Hepatocyte (in vitro differentiated cells): ENCODE measurements at places on chromosomes 3 and 15. TPM values are rescaled to one million over a fixed set of nuclear protein-coding genes. Genes with fewer than 3 reads are reported as not detected.

Gene STAC
- total RNA-seq, result 0.13 and 0.36 TPM in 2 replicates

Gene ESYT3
- 0.60 and 1.1 TPM in 2 replicates for total RNA-seq

Gene TMCO5A
- total RNA-seq, result not detected in 2 replicates

Gene VEPH1
- 4.7 and 15.9 TPM in 2 replicates for total RNA-seq

Gene TMIE
- 0.12 and 0.37 TPM in 2 replicates for total RNA-seq

Gene DNAH1
- total RNA-seq, result 2.5 and 4.0 TPM in 2 replicates

Gene CCDC39
- not detected in 2 replicates for total RNA-seq

DNA sequence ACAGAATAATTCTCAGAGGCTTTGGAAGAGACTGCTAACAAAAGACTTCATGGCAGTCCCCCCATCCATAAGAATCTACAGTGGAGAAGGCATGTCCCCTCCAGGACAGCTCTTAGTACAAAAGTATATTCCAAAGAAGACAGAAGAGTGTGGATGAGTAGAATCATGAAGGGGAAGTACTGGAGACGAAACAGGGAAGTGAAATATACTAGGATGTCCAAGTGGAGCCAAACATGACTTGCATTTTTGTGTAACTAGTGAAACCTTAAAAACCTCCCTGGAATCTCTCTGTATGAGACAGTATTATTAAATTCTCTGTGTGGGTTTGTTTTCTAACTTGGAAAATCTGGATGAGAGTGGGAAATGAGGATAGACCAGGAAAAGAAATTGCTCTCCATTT, 312.4 kb downstream of the RSL24D1 start:
- no peak for DNase-seq
- no peaks in the 10 kb centered on the region for H3K36me3 ChIP-seq
- H3K4me1 ChIP-seq, result no peaks in the 10 kb centered on the region

GRCh38 chr3:141851411-141851810, 25.0 kb upstream of the ATP1B3 start:
- H3K27me3 ChIP-seq, result no peaks in the 10 kb centered on the region
- H3K4me1 ChIP-seq, result no peaks in the 10 kb centered on the region
- DNase-seq, result no peak
- H3K27ac ChIP-seq, result no peak overlapping the region

- DNase-seq, result no peak
- no peak overlapping the region for H3K4me3 ChIP-seq
- no peaks in the 10 kb centered on the region for H3K36me3 ChIP-seq
These were observed 45.7 kb upstream of the PLSCR5 start for GRCh38 chr3:146650691-146651442.

DNA sequence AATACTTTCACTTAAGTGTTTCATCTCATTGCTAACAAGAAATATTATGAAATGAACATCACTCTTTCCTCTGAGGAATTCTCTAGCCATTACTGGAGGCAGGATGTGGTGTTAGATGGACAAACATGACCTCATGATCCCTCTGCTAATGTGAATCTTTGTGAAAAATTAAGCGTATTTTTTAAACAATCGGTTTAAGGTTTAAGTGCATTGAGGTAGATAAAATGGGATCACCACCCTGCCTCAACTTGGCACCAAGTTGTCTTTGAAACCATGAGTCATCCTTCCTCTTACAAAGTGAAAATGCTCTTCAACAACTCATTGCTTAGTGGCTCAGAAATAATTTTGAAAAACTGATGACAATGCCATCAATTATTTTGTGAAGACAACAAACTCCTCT, 76.0 kb upstream of the DCBLD2 start:
- H3K27me3 ChIP-seq, result no peaks in the 10 kb centered on the region
- DNase-seq, result no peak
- no peaks in the 10 kb centered on the region for H3K4me1 ChIP-seq
- H3K4me3 ChIP-seq, result no peak overlapping the region

DNA sequence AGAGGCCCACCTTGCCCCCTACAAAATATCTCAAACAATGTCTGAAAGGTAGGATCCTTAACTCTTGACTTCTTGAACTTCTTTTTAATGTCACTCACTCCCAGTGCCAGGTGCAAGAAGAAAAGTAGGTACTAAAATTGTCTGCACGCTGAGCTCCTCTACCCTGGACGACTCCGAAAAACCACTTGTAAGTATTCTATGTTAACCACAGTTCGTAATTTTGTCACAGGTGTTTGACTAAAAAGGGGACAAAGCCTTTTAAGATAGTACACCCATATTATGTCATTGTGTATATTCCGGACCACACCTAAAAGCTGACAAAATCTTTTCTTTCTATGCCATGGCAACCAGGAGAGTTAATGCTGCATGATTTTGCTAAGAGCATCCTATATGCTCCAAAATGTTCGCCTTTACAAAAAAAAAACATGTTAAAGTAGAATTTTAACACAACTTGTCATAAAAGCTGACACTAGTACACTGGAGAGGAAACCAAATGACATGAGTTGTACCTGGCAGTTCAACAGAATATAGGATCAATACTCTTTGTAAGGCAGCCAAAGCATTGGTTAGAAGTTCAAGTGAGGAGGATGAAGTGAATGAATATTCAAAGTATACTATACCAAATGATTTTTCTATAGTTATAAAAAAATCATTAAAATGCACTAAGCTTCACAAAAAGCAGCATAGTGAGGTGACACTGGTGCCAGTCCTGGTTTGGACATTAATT, 210.5 kb downstream of the FOXP1 start:
- peak overlapping the region; percentile 2 for H3K27ac ChIP-seq
- DNase-seq, result no peak
- H3K27me3 ChIP-seq, result no peaks in the 10 kb centered on the region
- H3K36me3 ChIP-seq, result no peaks in the 10 kb centered on the region
- H3K4me3 ChIP-seq, result no peak overlapping the region
- H3K4me1 ChIP-seq, result no peaks in the 10 kb centered on the region

DNA sequence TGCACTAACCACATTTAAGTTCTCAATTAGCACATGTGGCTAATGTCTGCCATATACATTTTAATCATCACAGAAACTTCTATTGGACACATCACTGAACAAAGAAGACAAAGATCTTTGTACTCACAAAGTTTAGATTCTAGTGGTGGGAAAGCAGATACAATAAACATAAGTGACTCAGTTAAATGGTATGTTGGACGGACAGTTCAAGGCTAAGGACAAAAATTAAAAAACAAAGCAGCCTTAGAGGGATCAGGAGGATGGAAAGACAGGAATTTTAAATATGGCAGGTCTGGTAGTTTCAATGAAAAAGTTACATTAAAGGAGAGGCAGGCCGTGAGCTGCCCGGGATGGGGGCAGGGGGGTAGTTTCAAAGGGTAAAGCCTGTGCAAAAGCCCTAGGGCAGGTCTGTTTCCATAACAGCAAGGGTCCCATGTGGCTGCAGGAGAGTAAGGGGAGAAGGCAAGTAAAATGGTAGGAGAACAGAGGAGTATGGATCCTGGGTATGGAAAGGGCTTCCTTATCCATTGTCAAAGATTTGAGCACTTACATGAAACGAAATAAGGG, 220.7 kb downstream of the FHIT start:
- DNase-seq, result no peak
- no peaks in the 10 kb centered on the region for H3K4me1 ChIP-seq

GRCh38 chr15:97652700-97653167, 307.8 kb upstream of the ARRDC4 start:
- peaks cover 7% of the 10 kb centered on the region for H3K4me1 ChIP-seq
- no peaks in the 10 kb centered on the region for H3K36me3 ChIP-seq
- DNase-seq, result peak; percentile 19
- H3K4me3 ChIP-seq, result peak overlapping the region; percentile 32
- no peak overlapping the region for H3K27ac ChIP-seq

DNA sequence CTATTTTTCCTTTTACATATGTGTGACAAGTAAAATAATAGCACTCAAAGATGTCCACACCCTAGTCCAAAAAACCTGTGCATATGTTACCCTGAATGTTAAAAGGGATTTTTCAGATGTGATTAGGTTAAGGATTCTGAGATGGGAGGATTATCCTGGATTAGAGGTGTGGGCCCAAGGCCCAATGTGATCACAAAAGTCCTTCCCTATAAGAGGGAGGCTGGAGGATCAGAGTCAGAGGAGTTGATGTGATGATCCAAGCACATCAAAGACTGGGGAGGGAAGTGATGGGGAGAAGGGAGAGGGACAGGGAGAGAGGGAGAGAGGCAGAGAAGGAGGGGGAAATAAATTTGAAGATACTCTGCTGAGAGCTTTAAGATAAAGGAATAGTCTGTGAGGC, 512.6 kb downstream of the PLOD2 start:
- no peaks in the 10 kb centered on the region for H3K27me3 ChIP-seq
- H3K27ac ChIP-seq, result no peak overlapping the region
- H3K4me3 ChIP-seq, result no peak overlapping the region
- no peaks in the 10 kb centered on the region for H3K36me3 ChIP-seq
- H3K4me1 ChIP-seq, result no peaks in the 10 kb centered on the region

GRCh38 chr3:62143843-62144450, 229.4 kb downstream of the FEZF2 start:
- H3K4me1 ChIP-seq, result no peaks in the 10 kb centered on the region
- no peak overlapping the region for H3K4me3 ChIP-seq
- DNase-seq, result no peak
- H3K27me3 ChIP-seq, result no peaks in the 10 kb centered on the region

DNA sequence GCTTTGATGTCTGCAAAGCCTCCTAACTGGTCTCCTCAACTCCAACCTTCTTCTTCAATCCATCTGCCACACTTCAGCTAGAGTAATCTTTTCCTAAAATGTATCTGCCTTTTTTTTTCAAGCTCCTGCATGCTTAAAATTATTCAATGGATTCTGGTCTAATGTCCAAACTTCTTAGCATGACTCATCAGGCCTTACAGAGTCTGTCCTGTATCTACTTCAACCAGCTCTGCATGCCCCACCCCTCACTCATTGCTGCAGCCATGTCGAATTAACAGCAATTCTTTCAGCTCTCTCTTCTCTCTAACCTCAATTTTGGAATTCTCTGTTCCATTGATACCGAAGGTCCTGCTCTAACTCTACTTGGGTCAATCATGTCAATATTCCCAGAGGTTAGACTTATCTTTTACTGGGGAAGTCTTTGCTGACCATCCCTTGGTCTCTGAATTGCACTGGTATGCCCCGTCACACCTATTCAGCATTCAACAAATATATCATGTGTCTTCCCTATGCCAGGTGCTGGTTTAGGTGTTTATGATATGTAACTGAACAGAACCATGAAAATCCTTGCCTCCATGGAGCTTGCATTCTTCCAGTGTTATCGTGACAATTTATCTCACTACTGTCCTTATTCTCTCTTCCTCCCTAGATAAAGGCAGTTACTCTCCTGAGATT, 88.5 kb upstream of the NANOGP8 start:
- H3K4me3 ChIP-seq, result no peak overlapping the region
- H3K4me1 ChIP-seq, result no peaks in the 10 kb centered on the region
- no peak overlapping the region for H3K27ac ChIP-seq
- H3K27me3 ChIP-seq, result no peaks in the 10 kb centered on the region
- DNase-seq, result no peak

DNA sequence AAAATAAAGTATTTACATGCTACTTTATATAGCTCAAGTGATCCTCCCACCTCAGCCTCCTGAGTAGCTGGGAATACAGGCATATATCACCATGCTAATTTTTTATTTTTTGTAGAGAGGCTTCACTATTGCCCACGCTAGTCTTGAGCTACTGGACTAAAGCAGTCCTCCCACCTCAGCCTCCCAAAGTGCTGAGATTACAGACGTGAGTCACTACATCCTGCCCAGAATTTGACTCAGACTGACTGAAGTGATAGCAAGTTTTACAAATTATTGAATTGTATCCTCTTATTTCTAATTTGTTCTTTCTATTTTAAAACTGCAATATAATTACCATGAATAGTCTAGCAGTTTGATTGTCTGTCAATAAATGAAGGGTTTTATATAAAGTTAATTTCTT, 210.3 kb upstream of the CGNL1 start:
- peaks cover 6% of the 10 kb centered on the region for H3K4me1 ChIP-seq
- no peak overlapping the region for H3K27ac ChIP-seq
- H3K27me3 ChIP-seq, result no peaks in the 10 kb centered on the region
- DNase-seq, result no peak
- no peak overlapping the region for H3K4me3 ChIP-seq

DNA sequence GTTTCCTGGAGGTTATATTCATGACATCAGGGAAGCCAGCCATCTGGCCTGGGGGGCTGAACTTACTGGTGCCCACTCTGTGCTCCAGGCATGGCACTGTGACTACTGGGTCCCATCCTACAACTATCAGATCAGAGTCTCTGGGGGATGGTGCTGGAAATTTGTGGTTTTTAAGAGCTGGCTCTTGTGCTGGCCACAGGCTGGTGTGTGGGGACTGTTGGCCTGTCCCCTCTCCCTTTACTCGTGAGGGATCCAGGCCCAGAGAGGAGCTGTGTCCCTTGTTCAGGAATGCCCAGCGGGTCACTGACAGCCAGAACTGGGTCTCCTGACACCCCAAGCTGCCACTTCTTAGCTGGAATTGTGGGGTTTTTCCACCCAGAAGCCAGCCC, 44.5 kb upstream of the SEC22A start:
- DNase-seq, result no peak
- no peak overlapping the region for H3K4me3 ChIP-seq
- H3K36me3 ChIP-seq, result no peaks in the 10 kb centered on the region
- peaks cover 29% of the 10 kb centered on the region for H3K4me1 ChIP-seq

GRCh38 chr3:177357352-177358090, 160.2 kb upstream of the TBL1XR1 start:
- peaks cover 55% of the 10 kb centered on the region for H3K4me1 ChIP-seq
- peak overlapping the region; percentile 97 for H3K27ac ChIP-seq
- no peak overlapping the region for H3K4me3 ChIP-seq

GRCh38 chr3:58659051-58659675, 7.4 kb downstream of the FAM3D start:
- peak; percentile 63 for DNase-seq
- H3K27me3 ChIP-seq, result no peaks in the 10 kb centered on the region
- H3K27ac ChIP-seq, result no peak overlapping the region
- no peak overlapping the region for H3K4me3 ChIP-seq
- no peaks in the 10 kb centered on the region for H3K36me3 ChIP-seq
- H3K4me1 ChIP-seq, result no peaks in the 10 kb centered on the region

DNA sequence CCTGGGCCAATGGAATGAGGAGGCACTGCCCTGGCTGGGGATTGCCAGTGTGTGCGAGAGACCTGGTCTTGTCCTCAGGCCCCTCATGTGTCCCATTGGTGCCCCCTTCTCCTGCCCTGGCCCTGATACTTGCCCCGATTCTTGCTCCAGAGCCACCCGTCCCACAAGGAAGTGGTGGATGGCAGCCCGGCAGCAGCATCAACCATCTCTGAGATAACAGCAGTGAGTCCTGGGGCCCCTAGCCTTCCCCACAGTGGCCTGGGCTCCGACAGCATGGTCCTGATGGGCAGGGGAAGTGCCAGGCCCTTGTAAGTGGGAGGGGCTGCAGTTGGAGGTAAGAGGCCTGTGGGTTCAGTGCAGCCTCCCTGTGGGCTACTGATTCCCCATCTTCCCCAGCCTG, 15.4 kb downstream of the VILL start:
- DNase-seq, result no peak
- H3K27ac ChIP-seq, result no peak overlapping the region
- H3K36me3 ChIP-seq, result no peaks in the 10 kb centered on the region
- no peak overlapping the region for H3K4me3 ChIP-seq
- H3K4me1 ChIP-seq, result peaks cover 28% of the 10 kb centered on the region

DNA sequence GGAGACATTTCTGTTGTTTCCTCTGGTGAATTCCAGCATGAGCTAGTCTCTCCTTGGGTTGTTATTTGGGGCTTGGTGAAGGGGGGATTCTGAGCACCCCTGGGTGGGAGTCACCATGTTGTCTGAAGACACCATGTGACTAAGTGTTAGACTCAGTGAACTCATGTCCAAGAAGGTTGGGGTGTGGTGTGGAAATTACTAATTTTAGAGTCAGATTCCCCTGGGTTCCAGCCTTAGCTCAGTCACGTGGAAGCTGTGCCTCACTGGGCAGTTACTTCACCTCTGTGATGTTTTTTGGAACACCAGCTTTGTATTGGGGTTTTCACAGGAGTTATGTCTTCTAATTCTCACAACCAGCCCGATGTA, 171.5 kb downstream of the RPLP1 start:
- no peaks in the 10 kb centered on the region for H3K36me3 ChIP-seq
- H3K27me3 ChIP-seq, result peaks cover 1% of the 10 kb centered on the region
- no peak for DNase-seq
- H3K4me3 ChIP-seq, result no peak overlapping the region
- no peaks in the 10 kb centered on the region for H3K4me1 ChIP-seq
- no peak overlapping the region for H3K27ac ChIP-seq
